ENCODE measurements at places on chromosomes 16 and 17.

- no peak for DNase-seq
Observed at GRCh38 chr16:30910427-30911029, 12.8 kb upstream of the FBXL19 start.

GRCh38 chr17:27771586-27771985 lies 28.7 kb downstream of the NOS2 start:
- DNase-seq, result no peak

DNA sequence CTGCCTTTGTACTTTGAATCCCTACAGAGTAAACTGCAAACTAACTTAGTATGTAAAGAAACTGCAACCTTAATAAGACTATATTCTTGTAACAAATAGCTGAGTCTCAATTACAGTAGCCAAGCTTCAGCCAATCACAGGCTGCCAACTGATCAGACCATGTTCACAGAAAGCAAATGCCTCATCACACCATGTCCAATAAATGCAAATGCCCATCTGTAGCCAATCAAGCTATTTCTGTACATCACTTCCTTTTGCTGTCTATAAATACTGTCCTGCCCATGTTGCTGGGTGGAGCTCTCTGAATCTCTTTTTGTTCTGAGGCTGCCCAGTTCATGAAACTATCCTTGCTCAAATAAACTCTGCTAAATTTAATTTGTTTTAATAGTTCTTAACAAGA lies 531.7 kb upstream of the TOM1L1 start:
- DNase-seq, result no peak

- no peak for DNase-seq
Observed at GRCh38 chr17:51010173-51010675, 110.4 kb downstream of the SPAG9 start.

GRCh38 chr17:3951420-3951819 lies 12.8 kb downstream of the ATP2A3 start:
- no peak for DNase-seq

- no peak for DNase-seq
Observed at GRCh38 chr17:61700252-61700651, 109.2 kb upstream of the NACA2 start.

DNA sequence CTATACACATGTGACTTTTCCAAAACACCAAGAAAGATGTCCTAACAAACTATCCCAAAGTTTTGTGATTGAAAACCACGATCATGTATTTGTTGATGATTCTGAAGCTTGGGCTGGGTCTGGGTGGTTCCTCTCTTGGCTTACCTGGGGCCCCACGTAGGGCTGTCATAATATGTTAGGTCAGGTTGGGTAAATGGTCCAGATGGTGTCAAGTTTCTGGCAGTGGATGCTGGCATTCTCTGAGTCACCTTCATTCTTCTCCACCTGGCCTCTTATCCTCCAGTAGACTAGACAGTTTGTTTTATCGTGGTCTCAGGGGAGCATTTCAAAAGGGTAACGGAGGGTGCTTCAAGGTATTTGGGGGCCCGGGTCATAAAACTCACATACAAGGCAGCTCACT lies 39.4 kb downstream of the SYCE1L start:
- DNase-seq, result no peak

GRCh38 chr16:55146966-55147365 lies 177.0 kb upstream of the IRX6 start:
- no peak for DNase-seq

- DNase-seq, result no peak
Observed at GRCh38 chr16:58186176-58186944, 11.5 kb downstream of the CSNK2A2 start.

GRCh38 chr17:17028059-17028877 lies 14.0 kb upstream of the MPRIP start:
- DNase-seq, result peak; percentile 94

GRCh38 chr17:69729944-69730343 lies 315.4 kb downstream of the MAP2K6 start:
- peak; percentile 54 for DNase-seq

- peak; percentile 42 for DNase-seq
Observed at GRCh38 chr16:997440-998051, 16.0 kb downstream of the SOX8 start.

- DNase-seq, result no peak
Observed at GRCh38 chr16:74898659-74899058, 86.3 kb downstream of the WDR59 start.

GRCh38 chr16:61968242-61969076 lies 67.8 kb downstream of the CDH8 start:
- no peak for DNase-seq

GRCh38 chr17:50127697-50128361 lies 2.1 kb downstream of the SAMD14 start:
- no peak for DNase-seq

DNA sequence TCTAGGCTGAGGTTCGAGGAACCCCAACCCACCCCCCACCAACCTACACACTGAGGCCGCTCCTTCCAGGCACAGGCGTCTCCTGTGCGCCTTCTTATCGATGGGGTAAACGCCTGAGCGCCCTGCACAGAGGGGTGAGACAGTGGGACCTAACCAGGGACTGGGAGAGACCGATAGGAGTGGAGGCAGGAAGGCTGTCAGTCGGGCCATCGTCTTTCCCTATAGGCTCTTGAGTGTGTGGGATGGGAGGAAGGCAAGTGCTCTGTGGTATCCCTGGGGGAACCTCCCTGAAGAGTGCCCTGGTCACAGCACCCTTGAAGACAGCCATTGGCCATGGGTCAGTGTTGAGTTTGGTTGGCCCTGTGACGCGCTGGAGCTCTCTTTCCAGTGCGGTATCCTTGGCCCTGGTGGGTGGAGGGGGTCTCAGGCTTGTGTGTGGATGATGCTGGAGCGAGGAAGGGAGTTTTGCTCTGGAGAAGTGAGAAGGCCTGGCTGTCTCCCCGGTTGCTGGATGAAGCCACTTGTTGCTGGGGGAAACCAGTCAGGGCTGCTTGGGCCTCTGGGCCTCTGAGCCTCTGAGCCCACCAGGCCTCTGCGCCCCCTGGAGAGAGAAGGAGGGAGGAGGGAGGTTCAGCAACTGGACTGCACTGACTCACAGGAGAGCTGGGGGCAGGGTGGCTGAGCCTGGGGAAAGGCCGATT lies 1.7 kb downstream of the GPRC5C start:
- DNase-seq, result no peak

DNA sequence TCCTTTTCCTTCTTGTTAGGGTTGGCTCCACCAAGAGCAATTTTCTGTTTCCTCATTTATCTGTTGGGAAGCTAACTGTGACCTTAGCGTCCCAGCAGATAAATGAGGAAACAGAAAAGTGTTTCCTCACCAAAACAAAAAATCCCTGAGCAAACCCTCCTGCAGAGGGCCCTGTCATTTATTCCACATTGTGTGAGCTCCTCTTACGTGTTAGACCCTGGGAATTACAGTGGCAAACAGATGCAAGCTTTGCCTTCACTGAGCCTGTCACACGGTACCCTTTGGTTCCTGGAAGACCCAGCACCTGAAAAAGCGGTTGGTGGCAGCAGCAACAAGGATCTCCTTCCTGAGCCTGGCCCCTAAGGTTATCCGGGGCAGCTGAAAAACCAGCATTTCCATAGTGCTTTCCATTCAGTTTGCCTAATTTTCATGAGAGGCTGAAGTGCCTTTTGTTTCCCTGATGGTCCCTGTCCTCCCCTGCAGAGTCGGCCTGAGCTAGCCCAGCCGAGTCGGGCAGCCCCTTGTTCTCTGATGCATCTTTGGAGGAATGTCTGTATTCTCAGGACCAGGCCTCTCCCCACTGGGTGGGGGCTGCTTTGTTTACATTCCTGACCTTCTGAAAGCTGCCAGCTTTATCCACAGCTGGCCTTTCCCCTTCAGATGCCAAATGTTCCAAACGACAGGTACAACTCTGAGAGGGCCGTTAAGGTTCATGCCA lies 34.7 kb downstream of the YPEL2 start:
- DNase-seq, result no peak

GRCh38 chr17:37413875-37414519 lies 7.3 kb downstream of the TADA2A start:
- DNase-seq, result peak; percentile 24

DNA sequence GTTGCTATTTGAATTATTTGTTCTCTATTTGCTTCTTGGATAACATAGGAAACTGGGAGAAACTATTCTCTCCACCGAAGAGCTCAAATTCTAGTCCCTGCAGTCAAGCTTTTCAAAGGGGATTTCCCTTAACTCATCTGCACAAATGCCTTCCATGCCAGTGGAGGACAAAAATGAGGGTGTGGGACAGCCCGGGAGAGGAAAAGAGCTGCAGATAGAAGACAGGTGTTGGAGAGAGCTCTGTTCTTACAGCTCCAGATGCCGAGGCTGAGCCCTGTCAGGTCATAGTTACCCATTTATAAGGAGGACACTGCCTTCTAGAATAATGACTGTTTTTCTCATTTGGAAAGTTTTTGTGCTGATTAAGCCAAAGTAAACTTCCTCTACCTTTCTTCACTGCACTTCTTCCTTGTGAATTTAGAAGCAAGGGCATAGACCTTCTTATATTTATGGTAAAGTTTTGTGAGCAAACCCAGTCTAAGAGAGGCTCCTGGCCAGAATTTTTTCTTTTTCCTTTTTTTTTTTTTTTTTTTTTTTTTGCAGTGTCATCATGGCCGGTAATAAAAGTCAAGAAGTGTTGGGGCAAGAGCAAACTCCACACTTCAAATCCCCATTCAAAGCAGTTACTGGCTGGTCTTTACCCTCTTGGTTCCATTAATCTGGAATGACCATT lies 177.2 kb downstream of the ABCC12 start:
- DNase-seq, result no peak

GRCh38 chr17:50691550-50692447 lies 15.9 kb downstream of the ANKRD40 start:
- peak; percentile 49 for DNase-seq

Data from GM23248 (cell line).